Cortex of kidney (tissue), 1 donor: ENCODE measurements at places on chromosomes 13 and 19.

DNA sequence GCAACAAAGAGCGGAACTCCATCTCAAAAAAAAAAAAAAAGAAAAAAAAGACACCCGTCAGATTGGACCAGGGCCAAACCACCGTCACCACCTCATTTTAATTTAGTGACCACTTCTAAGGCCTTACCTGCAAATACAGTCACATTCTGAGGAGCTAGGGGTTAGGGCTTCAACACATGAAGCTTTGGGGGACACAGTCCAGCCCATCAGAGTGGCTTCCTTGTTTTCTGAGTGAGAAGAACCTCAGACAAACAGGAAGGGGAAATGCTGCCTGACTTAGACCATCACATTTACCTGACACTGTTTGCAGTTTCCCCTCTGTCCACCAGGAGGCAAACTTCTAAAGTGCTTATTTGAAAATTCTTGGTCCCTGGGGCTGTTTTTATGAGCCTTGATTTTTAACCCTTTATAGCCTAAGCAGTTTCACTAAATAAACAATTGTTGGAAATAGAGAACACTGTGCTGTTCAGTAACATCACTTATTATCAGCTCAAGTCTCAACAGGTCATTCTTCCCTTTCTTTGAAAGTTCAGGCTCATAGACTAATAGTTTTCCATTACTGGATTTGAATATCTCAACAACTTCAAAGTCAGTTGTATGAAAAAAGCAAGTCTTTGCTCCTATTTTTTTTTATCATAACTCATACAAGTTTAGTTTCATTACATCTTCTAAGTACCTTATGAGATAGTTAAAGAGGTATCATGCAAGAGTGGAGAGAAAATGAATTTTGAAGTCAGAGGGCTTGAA, 74.9 kb upstream of the WASF3 start:
- DNase-seq, result no peak

DNA sequence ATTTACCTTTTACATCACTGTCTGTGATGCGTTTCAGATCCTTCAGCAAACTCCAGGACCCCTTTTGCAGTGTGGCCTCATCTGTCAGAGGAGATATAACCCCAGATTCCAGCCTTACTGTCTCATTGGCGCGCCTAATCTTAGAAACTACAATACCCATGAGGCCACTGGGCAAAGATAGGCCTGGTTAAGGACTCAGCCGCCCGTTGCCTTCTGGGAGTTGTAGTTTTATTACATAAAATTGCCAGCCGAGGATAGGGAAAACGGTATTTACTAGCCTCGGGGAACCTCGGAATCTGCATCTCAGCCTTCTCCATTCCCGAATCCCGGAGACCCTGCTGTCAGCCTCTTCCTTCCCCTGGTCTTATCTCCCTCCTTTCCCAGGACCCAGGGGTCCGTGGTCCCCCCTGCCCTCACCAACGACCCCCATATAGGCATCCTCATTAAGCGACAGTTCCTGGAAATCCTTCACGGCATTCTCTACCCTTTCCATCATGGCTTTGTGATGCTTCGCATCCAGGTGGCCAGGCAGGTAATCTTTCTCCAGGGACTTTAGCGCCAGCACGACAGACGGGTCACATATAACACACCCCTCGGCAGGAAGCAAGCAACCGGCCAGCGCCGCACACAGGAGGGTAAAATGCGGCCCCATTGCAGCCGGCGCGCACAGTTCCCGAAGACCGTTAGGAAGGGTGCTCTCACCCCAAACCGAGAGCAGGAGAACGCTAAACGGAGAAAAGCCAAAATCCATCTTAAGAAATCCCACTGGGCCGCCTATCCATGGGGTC, 1.3 kb downstream of the IZUMO1 start:
- DNase-seq, result no peak

GRCh38 chr13:27797228-27797624, 4.9 kb downstream of the GSX1 start:
- DNase-seq, result no peak

- DNase-seq, result no peak
These were observed 24.0 kb upstream of the TBC1D4 start for GRCh38 chr13:75506018-75506417.

DNA sequence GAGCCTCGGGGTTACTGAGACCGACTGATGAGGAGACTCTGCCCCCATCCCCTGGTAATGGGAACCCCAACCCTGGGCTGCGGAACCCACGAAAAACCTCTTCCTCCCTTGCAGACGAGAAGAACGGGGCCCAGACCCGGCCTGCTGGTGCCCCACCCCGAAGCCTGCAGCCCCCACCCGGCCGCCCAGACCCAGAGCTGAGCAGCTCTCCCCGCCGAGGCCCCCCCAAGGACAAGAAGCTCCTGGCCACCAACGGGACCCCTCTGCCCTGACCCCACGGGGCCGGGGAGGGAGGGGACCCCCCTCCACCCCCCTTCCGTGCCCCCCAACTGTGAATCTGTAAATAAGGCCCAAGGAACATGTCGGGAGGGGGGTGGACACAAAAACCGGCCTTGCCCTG, 13.3 kb downstream of the TMEM150B start:
- DNase-seq, result no peak

- no peak for DNase-seq
These were observed 54.7 kb upstream of the DCT start for GRCh38 chr13:94534166-94534565.

- no peak for DNase-seq
These were observed 68.8 kb downstream of the LMO7 start for GRCh38 chr13:75704927-75705288.

DNA sequence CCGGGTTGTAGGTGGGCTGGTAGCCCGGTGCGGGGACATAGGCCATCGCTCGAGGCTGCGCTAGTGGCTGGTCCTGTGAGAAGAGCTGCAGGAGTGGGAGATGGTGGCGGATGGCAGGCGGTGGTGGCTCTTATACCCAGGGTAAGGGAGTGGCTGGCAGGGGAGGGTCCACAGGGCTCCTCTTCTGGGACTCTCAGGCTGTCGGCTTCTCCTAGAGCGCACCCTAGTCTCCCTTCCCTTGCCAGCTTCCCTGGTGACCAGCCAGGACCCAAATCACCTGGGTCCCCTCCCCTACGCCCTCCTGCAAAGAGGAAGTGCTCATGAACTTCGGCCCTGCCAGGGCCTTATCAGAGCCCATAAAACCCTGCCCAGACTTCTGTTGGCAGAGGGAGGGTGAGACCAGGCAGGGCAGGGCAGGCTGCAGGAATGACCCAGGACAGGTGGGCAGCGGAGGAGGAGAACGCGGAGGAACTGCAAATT, at the start of gene LGALS4:
Gene LGALS4, minus strand, starts transcription at position 105 of the 480 bp plus-strand sequence. Its CDS starts 59 bp downstream, at position 46.
- DNase-seq, result no peak

DNA sequence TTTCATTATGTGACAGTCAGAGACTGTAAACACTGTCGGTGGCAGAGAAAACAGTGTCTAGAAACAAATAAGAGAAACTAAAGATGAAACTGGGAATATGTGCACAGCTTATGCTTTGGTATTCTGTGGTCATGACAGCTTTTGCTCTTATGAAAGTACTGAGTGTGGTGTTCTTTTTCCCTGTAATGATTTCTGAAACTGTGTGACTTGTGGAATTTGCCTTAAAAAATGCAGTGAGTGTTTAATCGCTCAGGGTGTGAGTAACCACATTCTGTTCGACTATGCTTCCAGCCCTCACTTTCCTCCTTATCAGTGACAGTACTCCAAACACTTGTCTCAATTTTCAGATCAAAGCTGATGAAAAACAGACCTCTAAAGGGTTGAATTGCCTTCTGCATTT, 66.9 kb upstream of the DIAPH3 start:
- DNase-seq, result no peak

DNA sequence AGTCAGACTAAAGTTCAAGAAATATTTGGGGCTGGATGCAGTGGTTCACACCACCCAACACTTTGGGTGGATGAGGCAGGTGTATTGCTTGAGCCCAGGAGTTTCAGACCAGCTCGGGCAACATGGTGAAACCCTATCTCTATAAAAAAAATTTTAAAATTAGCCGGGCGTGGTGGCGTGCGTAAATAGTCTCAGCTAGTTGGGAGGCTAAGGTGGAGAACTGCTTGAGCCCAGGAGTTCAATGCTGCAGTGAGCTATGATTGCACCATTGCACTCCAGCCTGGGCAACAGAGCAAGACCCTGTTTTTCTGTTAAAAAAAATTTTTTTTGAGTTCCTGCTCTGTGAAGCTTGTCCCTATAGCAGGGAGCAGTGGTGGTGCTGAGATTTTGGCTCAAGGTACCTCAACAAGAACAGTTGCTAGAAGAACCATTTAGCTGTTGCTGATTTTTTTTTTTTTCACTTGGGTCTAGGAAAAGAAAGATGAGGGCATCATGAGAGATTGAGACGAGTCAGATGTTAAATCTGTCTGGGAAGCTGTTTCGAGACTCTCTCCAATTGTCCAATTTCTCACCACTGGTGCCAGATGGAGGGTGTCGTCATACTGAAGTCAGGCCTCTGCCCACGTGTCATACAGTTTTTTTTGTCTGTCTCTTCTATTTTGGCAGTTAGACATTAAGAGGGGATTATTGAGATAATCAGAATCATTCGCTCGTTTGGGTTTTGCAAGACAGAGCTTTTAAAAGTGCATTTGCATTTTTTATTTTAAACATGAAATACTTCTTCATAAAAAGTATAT, 3.7 kb downstream of the SLC25A42 start:
- DNase-seq, result no peak

DNA sequence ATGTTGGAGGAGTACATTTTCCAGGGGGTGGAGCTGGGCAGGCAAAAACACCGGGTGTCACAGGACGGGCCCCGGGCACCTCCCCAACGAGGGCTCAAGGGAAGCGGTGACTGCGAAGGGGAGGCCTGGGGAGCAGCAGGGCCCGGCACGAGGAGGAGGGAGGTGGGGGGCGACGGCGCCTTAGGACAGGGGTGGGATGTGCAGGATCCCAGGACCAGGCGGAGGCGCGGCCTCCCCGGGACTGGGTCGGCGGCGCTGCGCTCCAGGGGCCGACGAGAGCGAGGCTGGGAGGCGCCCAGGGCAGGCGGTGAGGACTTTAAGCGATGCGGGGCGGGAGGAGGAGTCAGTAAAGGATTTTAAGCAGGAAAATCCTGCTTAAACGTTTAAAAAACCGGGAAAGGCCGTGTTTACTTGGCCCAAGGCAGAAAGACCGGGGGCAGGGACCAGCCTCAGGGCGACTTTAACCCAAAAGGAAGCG, 427 bp downstream of the ZNF160 start:
- DNase-seq, result no peak

- DNase-seq, result no peak
These were observed 93.6 kb downstream of the SOX1 start for GRCh38 chr13:112160558-112160957.

GRCh38 chr19:2770055-2771013, 12.7 kb downstream of the SGTA start:
- no peak for DNase-seq

GRCh38 chr13:40666933-40667621, 636 bp upstream of the FOXO1 start:
- no peak for DNase-seq

GRCh38 chr19:29667387-29667783, 2.1 kb downstream of the PLEKHF1 start:
- DNase-seq, result no peak

DNA sequence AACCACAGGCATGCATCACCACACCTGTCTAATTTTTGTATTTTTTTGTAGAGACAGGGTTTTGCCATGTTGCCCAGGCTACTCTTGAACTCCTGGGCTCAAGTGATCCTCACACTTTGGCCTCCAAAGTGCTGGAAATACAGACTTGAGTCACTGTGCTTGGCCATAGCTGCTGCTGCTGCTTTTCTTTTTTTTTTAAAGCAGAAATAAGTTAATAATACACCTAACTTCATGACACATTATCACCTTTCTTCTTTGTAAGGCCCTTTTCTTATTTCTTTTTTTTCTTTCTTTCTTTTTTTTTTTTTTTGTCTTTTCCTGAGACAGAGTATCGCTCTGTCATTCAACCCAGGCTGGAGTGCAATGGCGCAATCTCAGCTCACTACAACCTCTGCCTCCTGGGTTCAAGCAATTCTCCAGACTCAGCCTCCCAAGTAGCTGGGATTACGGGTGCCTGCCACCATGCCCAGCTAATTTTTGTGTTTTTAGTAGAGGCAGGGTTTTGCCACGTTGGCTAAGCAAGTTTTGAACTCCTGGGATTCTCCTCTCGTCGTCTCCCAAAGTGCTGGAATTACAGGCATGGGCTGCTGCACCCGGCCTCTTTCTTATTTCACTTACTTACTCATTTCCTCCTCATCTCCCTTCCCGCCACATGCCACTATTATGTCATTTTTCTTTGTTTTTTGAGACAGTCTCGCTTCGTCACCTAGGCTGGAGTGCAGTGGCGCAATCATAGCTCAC, 8.7 kb downstream of the SHKBP1 start:
- DNase-seq, result no peak

- no peak for DNase-seq
These were observed 6.6 kb upstream of the IFI30 start for GRCh38 chr19:18167011-18167410.

GRCh38 chr13:73194310-73194709, 135.5 kb downstream of the KLF5 start:
- no peak for DNase-seq

GRCh38 chr19:39543477-39543857, 3.5 kb upstream of the EID2 start:
- no peak for DNase-seq

DNA sequence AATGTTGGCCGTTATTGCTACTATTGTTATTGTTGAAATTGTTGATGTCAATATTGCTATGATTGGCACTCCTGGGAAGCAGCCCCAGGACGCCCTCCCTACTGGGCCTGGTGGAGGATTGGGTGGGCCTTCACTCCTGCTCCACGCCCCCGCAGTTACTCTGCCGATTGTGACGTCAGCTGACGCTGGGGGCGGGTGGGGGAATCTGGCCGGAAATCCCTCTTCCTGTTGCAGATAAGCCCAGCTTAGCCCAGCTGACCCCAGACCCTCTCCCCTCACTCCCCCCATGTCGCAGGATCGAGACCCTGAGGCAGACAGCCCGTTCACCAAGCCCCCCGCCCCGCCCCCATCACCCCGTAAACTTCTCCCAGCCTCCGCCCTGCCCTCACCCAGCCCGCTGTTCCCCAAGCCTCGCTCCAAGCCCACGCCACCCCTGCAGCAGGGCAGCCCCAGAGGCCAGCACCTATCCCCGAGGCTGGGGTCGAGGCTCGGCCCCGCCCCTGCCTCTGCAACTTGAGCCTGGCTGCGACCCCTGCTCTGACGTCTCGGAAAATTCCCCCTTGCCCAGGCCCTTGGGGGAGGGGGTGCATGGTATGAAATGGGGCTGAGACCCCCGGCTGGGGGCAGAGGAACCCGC, at the start of gene ETV2:
Gene ETV2, plus strand, starts transcription at position 231 of the 637 bp plus-strand sequence. CDS start 716 bp downstream, outside the sequence.
- DNase-seq, result no peak

DNA sequence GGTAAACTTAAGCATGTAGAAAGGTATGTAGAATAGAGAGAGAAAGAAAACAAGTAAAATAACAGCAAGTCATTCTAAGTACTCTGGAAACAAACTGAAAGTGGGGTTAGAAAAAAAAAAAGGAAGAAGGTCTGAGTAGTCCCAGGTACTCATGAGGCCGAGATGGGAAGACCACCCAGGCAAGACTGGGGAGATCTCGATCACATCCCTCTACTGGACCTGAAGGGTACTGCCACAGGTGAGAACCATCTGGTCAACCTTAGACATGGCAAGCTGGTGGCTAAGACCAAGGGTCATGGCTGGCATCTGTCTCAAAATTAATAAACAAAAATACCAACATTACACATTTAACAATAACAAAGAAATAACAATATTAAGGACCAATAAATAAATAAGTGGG, 36.3 kb upstream of the ZNF724 start:
- no peak for DNase-seq
